ENCODE measurements at places on chromosomes 4 and X.

GRCh38 chrX:46180258-46180687, 364.9 kb downstream of the ZNF674 start:
- DNase-seq: peak; percentile 79

DNA sequence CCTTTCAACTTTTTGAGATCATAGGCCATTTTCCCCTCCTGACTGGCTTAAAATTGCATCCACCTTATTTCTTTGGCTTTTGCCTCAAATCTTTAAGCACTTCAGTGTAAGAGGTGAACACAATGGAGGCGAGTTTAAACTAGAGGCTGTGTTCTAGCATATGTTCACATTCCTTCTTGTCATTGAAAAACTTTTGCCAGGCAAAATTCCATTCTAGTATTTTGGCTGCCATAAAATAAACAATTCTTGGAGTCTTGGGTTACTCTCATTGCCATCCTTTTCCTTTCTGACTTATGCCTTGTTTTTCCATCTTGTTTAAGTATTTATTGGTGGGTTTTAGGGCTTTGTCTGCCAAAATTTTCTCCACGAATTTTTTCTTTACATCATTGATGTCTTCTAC, 137.3 kb upstream of the ANXA10 start:
- no peak for DNase-seq

- DNase-seq: no peak
Measured at GRCh38 chr4:112120021-112120420, 25.2 kb upstream of the FAM241A start.

DNA sequence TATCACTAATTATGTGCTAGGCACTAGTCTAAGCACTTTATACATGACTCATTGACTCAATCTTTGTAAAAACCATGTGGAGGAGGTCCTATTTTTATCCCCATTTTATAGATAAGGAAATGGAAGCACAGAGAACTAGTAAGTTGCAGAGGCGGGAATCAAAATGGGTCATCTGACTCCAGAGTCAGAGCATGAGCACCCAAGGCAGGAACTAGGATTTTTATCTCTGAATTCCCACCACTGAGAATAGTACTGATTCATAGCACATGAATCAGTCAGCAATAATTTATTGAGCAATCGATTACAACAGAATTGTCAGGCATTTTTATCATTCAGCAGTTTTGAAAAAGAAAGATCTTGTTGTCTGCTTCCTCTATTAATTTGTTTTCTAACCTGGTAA, 19.3 kb downstream of the SCARB2 start:
- peak; percentile 70 for DNase-seq

DNA sequence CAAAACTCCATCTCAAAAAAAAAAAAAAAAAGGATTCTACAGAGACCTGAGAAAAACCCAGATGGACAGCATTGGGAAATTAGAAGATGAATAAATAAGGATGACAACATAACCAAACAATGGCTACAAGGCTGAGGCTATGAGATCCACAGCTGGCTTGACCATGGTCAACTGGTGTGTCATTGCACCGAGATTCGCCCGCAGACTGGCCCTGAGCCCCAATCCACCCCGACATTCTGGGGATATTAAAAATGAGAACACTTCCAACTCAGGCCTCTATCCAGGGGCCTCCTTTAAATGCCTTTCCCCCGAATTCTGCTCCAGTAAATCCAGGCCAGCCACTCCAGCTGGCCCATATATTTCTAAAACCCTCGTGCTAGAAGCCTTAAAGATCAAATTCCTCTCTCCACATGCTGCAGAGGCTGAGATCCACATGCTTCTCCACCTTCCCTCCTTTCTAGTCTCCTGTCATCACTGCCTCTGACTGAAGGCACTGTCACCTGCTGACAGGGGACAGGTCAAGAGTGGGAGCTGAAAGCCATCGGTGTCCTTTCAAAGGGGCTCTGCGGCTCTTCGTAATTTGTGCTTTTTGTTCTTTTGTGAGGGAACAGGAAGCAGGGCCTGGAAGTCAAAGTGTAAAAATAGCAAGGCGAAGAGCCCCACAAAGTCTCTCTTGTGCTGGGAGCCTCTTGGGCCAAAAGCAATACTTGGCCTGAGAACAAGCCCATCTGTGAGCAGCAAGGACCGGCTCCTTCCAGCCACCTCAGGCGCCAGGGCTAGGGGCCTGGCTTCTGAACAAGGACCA, 203.7 kb downstream of the NSUN7 start:
- no peak for DNase-seq

DNA sequence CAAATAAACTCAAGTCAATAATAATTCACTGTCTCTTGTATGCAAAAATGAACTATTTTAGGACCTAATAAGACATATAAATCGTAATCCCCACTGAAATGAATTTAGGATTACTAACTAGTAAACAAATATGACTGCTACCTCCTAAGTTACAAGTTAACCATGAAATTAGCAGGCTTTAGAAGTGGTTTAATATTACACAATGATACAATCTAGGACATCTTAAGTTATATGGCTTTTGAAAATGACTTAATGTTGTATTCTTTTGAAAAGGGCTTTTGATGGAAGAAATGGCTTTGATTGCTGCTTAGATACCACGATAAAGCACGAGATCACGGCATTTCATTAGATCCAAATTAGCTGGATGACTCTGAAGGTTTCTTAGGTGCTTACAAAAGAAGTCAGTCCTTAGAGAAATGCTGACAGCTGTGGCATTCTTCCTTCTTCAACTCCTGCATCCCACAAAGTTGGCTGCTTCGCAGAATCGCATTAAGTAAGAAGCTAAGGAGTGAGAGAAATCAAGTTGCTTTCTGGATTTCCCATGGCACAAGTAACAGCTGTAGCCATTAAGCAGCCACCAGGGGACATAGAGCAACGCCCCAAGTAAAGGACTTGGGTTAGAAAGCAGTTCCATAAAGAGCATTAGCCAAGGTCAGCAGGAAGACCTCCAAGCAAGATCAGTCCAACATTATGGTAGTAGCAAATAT, 6.9 kb downstream of the SLC10A7 start:
- no peak for DNase-seq

DNA sequence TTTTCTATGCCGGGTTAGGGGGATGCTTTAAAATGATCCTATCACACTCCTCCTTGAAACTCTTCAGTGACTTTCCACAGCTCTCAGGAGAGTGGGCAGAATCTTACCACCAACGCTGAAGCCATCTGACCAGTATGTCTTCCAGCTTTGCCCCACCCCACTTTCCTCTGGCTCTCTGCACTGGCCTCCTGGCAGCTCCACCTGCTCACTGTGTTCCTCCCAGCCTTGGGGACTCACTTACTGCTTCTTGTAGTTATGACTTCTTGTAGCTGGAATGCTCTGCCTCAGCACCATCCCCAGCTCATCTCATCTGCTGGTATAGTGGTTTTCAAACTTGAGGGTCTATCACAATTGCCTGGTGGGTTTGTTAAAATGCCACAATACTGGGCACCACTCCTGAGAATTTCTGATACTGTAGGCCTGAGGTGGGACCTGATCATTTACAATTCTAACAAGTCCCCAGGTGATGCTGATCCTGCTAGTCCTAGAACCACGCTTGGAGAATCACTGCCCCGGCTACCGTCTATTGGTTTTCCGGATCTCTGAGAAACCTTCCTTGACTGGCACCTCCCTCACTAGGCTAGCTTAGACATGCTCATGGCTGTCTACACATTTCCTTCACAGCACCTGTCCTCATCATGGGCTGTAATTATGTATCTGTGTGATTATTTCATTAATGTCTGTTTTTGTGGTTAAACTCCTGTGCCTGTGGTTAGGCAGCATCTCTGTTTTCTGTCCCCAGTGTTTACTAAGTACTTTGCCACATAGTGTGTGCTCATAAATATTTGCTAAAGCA, 152.2 kb downstream of the MGST2 start:
- no peak for DNase-seq

- no peak for DNase-seq
Measured at GRCh38 chrX:32024072-32024471, 952.2 kb upstream of the FTHL17 start.

DNA sequence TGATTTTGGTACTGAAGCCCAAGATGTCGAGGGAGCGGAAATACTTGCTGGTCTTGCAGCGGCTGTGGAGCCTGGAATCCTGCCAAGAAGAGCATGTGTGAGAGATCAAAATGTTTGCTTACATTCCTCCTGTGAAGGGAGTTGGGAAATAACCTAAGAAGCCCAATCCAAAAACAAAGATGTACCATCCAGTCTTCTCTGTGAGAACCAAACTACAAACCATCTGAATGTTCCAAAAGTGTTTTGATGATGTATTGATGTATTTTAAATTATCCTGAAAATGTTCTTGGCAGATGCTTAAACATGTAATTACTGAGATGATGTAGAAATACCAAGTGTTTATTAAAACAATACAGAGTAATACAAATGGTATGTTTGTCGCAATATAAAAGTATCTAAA, 10.1 kb upstream of the ADH1A start:
- DNase-seq: peak; percentile 98

- DNase-seq: no peak
Measured at GRCh38 chr4:67634741-67635140, 66.2 kb downstream of the UBA6 start.

DNA sequence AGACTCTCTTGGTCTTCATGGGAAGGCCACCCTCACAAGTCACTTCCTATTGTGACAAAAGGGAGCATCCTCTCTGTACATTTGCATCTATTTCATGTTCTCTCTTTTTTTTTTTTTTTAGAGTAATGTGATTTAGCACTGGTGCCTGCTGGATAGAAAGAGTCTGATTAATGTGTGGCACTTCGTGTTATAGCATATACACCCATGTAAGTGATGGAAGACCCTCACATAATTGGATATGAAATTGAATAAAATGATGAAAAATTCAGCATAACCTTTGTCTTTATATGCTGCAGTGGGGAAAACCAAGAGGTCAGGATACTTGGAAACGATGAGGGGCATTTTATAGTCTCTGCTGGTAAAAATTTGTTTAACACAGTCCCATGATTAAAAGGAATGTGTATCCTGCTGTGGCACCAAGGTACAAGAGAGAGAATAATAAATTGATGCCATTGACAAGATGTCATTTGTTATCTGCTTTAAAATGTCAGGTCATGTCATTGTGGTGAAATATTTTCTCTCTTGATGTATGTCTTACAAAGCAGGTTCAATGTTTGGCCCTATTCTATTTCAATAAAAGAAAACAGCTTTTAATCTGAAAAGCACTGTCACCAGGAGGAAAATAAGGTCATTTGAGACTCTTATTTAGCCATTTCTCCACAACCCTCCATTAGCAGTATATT, 1115.4 kb downstream of the STPG2 start:
- no peak for DNase-seq

GRCh38 chr4:180790471-180790870, 1452.7 kb upstream of the TENM3 start:
- no peak for DNase-seq

- DNase-seq: no peak
Measured at GRCh38 chr4:56768316-56768715, 53.2 kb downstream of the SPINK2 start.

- DNase-seq: no peak
Measured at GRCh38 chrX:23374291-23374690, 39.6 kb downstream of the PTCHD1 start.

- DNase-seq: no peak
Measured at GRCh38 chr4:77025643-77026321, 50.0 kb downstream of the CCNI start.

GRCh38 chr4:182513587-182514291, 270.5 kb downstream of the TENM3 start:
- DNase-seq: no peak

- DNase-seq: no peak
Measured at GRCh38 chr4:31171362-31171761, 451.2 kb downstream of the PCDH7 start.

GRCh38 chrX:56813318-56813837, 84.3 kb downstream of the NBDY start:
- peak; percentile 56 for DNase-seq

DNA sequence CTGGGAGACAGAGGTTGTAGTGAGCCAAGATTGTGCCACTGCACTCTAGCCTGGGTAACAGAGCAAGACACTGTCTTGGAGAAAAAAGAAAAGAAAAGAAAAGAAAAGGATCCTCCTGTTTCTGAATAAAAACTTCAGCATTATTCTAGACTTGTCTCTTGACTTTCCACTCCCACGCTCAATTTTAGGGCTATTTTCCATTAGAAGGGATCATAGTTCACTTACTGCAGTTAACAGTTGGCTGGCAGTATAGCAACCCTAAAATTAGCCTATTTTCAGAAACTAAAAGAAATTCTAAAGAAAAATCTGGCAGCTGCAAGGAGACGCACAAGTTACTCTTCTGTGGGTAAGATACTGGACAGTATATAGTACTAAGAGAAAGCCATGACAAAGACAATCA, 28.1 kb downstream of the THOC2 start:
- no peak for DNase-seq

DNA sequence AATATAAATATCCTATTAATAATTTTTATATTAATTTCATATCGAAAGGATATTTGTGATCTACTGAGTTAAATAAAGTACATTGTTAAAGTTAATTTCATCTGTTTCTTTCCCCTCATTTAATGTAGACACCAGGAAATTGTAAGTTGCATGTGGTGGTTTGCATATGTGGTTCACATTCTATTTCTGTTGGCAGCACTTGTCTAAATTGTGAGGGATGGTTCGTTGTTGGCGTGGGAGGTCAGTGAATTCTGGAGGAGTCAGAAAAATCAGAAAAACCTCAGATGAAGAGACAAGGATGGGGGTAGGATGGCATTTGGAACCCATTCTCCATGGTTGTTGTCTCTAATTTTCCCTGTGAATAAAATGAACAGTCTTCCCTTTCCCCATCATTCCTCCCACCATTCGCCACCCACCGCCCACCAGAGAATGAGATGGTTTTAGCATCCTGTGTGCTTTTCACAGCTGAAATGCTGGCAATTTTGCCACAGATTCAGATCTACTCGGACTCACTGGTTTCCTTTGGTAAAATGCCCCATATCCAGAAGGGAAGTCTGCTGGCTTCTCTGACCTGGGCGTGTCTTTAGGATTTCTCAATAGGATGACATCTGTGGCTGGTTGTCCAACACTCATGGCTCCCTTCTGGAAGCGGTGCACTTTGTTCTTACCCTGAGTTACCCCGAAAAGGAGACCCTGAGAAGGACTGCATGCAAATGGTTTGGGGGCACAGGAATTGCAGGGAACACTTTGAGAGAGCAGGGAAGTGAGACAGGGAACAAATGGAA, 52.3 kb downstream of the LGI2 start:
- no peak for DNase-seq

DNA sequence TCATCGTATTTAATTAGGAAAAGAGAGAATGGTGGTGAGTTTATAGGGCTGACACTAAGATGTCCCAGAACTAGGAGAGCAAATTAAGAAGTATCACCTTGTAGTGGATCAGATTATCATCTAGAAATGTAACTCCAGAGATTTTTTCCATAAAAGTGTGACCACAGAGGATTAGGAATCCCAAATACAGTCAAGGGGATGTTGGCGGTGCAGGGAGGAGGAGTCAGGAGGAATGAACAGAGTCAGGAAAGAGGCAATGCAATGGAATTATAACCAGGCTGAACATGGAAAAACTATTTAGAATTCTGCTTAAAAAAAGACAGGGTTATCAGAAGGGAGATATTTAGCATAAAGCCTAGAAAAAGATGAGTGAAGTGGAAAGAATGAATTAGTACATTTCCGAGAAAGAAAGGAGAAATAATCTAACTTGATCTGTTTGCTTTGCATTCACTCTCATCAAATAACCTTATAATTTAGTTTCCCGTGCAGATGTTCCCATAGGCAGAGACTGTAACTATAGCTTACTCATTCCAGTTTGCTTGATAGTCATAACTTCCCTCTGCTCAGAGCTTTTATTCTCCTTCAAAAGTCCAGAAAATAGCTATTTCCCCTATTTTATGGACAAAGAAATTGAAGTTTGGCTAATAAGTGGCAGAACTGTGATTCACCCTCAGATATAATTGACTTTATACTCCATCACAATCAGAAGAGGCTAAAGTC, 56.4 kb downstream of the SCFD2 start:
- no peak for DNase-seq

All from AG09319 (cell line).